ENCODE measurements at places on chromosomes 13 and 19.

- no peak for DNase-seq
Observed at GRCh38 chr13:63249411-63250187, 1834.0 kb upstream of the PCDH20 start.

- no peak for DNase-seq
Observed at GRCh38 chr19:18109733-18110608, 12.4 kb downstream of the MAST3 start.

GRCh38 chr19:33208904-33209849 lies 15.0 kb downstream of the LRP3 start:
- DNase-seq = no peak

DNA sequence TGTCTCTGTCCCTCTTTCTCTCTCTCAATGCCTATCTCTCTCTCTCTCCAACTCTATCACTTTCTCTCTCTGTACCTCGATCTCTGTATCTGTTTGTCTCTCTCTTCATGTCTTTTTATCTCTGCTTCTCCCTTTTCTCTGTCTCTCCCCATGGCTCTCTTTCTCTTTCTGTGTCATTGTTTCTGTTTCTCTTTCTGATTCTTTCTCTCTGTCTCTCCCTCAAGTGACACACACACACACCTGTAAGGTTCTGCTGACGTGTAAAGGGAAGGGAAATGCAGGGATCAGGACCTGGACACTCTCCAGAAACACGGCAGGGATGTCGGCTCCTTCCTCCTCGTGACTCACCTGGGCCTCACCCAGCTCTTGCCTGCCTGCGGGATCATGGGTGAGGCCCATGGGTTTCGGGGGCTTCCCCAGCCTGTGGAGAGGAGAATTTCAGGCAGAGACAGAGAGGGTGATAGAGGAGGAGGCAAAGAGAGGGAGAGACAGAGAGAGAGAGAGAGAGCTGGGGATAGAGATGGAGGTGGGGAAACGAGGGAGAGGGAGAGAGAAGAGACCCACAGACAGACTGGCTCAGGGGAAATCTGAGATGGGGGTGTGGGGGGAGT lies 5.4 kb upstream of the PLAUR start:
- DNase-seq = no peak

- DNase-seq = no peak
Observed at GRCh38 chr13:53092931-53093330, 64.3 kb downstream of the OLFM4 start.

DNA sequence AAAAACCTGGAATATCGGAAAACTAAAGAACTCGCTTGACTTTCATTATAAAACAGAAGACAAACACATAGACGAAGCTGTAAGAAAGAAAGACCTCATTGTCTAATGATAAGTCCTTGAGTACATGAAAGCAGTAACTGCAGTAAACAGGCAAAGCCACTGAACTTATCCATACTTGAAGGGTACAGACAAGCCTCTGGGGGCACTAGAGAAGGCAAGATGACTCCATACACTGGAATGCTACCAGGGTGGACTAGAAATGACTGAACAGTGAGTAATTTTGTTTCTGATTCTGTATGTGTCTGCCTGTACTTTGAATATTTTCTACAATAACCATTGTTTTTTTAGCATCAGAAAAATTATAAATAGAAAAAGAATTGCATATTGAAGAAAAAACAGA lies 507.9 kb downstream of the UQCRFS1 start:
- peak; percentile 47 for DNase-seq

- no peak for DNase-seq
Observed at GRCh38 chr13:31927219-31927653, 104.3 kb upstream of the FRY start.

DNA sequence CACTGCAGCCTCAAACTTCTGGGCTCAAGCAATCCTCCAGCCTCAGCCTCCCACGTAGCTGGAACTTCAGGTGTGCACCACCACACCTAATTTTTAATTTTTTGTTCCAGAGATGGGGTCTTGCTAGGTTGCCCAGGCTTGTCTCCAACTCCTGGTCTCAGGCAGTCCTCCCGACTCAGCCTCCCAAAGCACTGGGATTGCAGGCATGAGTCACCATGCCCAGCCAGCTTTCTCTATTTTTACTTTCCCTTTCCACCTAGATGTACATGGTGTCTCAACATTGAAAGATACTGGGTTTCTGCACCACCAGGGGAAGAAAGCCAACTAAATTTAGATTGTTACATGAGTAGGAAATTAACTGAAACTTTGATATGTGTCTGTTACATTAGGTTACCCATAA lies 13.8 kb upstream of the ZNF846 start:
- no peak for DNase-seq

DNA sequence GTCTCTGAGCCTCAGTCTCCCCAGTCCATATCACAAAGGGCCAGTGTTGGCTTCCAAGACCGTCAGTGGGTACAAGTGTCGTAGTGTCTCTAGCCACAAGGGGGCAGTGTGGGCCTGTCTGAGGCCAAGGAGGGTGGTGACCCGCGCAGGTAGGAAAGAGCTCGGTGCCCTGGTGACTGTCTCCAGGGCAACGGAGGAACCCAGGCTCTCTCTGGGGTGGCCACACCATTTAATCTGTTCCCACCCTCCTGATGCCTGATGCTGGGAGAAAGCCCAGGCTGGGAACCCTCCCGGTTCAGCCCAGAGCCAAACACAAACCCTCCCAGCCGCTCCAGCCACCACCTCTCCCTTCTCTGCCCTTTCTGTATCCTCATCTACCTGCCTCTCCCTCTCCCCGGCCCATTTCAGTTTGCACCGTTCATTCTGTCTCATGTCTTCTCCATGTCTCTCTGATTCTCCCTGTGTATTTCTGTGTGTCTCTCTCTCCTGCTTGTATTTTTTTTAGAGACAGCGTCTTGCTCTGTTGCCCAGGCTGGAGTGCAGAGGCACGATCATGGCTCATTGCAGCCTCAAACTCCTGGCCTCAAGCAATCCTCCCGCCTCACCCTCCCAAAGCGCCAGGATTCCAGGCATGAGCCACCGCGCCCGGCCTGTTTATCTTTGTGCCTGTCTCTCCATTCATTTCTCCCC lies 17.5 kb upstream of the MEIS3 start:
- no peak for DNase-seq

GRCh38 chr19:29378126-29378525 lies 147.7 kb upstream of the VSTM2B start:
- no peak for DNase-seq

GRCh38 chr13:51823863-51824262 lies 19.9 kb upstream of the DHRS12 start:
- no peak for DNase-seq

DNA sequence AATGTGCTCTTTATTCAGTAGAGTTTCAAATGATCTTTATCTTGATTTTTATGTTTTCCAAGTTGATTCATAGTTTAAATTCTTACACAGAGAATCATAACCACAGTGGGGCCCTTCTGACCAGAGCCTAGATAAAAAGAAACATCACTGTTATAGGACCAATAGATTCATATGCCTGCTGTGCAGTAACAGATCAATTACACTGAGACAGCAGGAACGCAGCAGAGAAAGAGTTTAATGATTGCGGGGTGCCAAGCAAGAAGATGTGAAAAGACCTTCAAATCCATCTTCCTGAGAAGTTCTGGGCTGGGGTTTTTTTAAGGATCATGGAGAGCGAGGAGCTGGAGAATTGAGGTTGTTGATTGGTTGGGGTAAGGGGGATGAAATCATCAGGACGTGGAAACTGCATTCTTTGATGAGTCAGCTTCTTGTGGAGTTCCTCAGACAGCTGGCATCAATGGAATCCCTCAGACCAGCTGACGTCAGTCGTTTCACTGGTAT lies 346.6 kb downstream of the TBC1D4 start:
- DNase-seq = peak; percentile 95

DNA sequence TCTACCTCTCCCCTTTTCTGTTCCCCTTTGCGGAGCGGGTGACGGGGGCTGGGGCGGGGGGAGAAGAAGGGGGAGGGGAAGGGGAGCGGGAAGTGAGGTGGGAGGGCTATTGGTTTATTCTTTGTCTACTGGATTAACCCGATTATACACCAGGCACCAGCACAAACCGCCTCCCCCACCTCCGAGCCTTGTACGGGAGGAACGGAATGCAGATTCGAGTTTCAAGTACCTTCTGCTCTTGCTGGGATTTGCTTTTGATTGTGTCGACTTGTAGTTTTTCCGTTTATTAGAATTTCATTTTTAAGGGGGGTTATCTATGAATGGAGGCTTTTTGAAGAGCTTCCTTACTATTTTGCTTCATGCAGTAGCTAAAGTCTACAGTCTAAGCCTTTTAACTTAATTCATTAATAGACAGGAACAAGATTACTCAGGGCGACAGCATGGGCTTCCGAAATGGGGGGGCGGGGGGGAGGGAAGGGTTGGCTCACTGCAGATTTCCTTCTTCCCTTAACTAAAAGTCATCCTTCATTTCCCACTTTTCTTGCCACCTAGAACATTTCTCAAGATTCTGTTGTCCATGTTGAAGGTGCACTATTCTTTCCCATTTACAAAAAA lies 937 bp upstream of the SPRY2 start:
- no peak for DNase-seq

DNA sequence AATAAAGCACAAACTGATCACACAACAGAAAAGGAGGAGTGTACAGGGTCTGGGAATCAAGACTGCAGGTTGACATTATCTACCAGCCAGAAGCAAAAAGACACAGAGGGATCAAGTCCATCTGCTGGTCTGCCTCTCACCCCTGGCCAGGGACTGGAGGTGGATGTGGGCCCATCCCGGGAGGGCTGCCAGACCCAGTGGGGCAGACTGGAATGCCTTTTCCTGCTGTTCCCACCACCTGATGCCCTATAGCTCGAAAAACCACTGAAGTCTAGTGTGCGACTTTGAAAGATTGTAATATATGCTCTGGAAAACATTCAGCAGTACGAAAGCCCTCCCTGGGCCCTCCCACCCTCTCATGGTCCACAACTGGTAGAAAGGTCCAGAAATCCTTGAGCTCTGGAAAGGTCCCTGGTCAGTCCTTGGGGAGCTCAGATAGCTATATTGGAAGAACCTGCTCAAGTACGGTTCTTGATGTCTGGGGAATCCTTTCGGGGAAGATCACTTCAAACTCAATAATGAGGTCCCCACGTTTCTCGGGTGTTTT lies 2.6 kb downstream of the DNAJB1 start:
- DNase-seq = no peak

GRCh38 chr13:43232873-43233265 lies 209.5 kb downstream of the DNAJC15 start:
- DNase-seq = peak; percentile 28

GRCh38 chr19:13339869-13340268 lies 166.4 kb downstream of the CACNA1A start:
- no peak for DNase-seq

- DNase-seq = no peak
Observed at GRCh38 chr19:45023048-45023447, 15.8 kb upstream of the CLASRP start.

DNA sequence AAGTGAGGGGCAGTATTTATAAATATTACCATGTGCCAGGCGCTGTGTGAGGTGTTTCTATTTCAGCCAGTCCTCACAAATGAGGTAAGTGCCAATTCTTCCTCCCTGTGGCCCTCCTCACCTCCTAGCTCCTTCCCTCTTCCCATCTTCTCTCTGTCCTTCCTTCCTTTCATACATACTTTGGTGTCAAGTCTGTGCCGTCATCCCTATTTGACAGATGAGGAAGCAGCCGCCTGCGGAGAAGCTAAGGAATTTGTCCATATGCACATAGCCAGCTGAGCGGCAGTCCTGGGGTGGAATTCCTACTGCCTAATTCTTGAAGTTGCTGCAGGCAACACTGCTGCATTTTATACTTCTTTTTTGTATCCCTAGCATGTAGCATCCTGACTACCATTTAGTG lies 150.8 kb downstream of the B3GLCT start:
- DNase-seq = no peak

- DNase-seq = peak; percentile 52
Observed at GRCh38 chr13:50208826-50209335, 193.6 kb downstream of the KCNRG start.

GRCh38 chr13:76048131-76048530 lies 412.0 kb downstream of the LMO7 start:
- DNase-seq = no peak

- no peak for DNase-seq
Observed at GRCh38 chr13:45678282-45678681, 23.8 kb upstream of the CBY2 start.

- no peak for DNase-seq
Observed at GRCh38 chr13:113958373-113958772, 15.5 kb downstream of the C13orf46 start.

DNA sequence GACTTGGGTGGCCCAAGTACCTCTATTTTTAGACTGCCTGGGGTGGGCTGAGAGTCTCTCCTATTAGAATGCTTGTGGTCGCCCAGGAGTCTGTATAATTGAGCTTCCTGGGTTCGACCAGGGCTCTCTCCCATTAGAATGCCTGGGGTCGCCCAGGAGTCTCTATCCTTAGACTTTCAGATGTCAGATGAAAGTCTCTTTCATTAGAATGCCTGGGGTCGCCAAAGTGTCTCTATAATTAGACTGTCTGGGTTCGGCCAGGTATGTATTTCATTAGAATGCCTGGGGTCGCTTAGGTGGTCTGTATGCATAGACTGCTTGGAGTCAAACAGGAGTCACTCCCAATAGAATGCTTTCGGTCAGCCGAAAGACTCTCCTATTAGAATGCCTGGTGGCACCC lies 1471.7 kb downstream of the UQCRFS1 start:
- no peak for DNase-seq

DNA sequence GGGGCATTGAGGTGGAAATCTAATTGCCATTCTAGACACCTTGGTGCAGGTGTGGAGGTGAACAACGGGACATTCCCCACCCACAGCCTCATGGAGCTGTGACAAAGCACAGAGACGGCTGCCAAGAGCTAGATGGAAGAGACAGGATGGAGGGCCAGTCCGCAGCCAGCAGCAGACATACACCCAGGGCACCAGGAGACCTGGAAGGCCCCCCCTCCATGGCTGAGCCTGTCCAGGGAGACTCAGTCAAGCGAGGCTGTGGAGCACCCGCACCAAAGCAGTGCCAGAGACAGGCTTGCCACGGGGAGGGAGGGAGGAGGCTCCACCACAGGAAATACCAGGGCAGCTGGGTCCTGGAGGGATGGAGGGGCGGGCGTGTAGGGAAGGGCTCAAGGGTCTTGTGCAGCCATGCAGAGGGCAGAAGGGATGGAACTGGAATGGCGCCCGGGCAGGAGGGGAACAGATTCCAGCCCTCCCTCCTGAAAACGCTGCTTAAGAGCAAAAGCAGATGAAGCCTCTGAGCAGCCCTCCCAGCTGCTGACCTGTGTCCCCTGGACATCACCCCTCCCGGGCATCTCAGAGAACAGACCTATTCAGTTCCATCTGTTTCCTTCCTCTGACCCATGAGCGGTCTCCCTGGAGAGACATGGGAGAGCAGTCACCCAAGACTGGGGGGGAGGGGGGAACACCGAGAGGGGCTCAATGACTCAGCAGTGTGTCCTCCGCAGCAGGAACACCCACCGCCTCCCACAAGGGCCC lies 14.4 kb downstream of the EPS15L1 start:
- no peak for DNase-seq

GRCh38 chr19:15779756-15780476 lies 7.5 kb upstream of the OR10H5 start:
- no peak for DNase-seq

- DNase-seq = no peak
Observed at GRCh38 chr13:53020764-53021335, 7.8 kb upstream of the OLFM4 start.

DNA sequence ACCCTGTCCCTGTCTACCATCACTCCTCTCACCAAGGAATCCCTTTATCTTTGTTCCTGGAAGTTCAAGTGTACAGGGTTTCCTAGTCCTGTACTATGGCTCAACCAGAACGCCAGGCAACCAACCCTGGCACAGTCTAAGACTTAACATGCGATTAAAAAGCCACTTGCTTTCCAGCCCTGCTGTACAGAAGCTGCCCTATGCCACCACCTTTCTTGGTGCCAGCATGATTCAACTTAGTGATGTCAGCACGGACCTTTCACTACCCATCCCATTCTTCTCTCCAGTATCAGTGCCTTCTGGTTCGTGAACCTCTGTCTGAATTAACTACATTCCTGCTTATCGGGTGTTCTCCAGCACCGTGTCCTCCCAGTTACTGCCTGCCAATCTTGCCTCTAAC lies 151.1 kb downstream of the KLF12 start:
- no peak for DNase-seq
